Activated T-helper 9 cell treated with anti-CD3 and anti-CD28 coated beads, Interleukin-2, amount 50 U/mL, for 16 hours (primary cell): ENCODE measurements at places on chromosomes 5 and 9.

DNA sequence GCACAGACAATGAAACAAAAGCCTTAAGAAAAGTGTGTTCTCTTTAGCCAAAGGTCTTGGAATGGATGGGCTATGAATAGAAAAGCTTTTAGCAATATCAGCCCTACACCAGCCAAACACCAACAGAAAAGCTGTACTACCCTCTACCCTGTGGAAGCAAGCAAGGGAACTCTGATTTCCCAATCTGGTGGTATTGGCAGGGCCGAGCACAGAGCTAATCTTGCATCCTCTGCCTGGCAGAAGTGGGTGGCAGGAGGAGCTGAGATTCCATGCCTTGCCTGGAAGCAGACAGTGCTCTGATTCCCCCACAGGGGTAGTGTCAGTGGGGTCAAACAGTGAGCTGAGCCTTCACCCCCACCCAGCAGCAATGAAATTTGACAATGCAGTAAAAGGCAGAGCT is 29.6 kb upstream of the ZNF782 start:
- no peak for DNase-seq

- no peak for DNase-seq
These were observed 268.6 kb downstream of the SEC61B start for GRCh38 chr9:99490729-99491128.

GRCh38 chr9:129504404-129504803 is 116.5 kb downstream of the C9orf50 start:
- no peak for DNase-seq

- DNase-seq = no peak
These were observed 19.3 kb upstream of the DAPK1 start for GRCh38 chr9:87478226-87478992.

DNA sequence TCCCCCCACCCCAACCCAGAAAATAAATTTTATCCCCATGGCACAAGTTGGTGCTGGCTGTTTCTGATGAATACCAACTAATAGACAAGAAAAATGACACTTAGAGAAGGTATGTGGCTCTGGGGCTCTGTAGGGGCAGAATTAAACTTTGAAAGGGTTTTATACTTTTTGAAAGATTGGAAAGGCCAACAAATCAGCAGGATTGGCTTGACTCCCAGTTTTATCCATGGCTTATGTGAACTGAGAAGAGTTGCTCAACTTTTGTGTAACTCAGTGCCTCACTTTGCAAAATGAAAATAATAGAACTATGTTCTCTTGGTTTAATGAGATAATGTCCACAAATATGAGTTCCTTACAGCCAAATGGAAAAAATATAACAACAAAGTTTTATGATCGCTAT is 288.9 kb upstream of the KIF2A start:
- no peak for DNase-seq

DNA sequence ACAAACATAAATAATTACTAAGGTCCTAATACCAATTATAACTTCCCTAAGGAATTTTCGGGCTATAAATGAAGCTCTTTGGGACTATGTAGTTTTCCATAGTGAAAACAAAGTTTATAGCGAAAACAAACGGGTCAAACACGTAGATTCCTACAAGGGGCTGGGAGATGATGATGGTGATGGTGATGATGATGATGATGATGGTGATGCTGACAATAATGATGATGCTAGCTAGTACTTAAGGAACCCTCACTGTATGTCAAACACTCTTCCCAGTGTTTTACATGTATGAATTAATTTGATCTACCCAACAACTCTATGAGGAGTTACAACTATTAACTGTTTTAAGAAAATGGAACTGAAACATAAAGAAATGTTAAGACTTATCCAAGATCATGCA is 63.7 kb upstream of the PIK3R1 start:
- no peak for DNase-seq

DNA sequence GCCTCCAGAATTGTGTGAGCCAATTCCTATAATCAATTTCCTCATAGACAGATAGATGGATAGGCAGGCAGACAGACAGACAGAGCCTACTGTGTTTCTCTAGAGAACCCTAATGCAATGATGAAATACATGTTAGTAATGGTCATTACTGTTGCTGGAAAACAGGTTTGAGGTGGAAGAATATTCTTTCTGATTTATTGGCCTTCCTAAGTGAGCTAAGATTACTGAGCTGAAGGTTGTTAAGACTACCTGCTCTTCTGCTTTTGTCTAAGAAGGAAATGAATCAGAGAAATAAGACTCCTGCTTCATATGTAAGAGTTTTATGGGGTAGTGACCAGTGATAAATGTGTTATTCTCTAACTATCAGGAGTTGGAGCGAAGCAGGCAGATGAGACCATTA is 219.9 kb downstream of the ELAVL2 start:
- DNase-seq = no peak

DNA sequence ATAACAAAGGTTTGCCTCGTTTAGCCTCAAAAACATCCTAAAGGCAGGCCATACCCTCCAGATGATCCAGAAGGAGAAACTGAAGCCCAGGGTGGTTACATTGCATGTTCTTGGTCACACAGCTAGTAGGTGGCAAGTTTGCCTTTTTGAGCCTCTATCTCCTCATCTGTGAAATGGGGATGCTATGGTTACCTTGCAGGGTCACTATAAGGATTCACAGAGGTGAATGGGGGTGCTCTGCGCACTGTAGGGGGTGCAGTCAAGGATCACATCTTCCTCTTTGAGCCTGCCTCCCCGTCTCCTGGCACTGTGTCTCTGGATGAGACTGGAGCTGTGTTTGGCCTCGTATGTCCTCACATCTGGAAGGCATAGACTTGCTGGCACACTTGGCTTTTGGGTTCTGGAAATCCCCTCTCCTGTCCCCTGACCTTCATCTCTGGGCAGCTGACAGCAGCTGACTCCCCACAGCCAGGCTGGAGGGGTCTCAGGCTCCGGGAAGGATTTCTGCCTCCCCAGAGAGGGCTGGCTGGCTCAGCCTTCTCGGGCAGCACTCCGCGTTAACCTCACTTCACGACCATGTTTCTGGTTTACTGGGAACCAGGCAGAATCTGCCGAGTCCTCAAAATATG is 167.7 kb downstream of the RGS3 start:
- no peak for DNase-seq

- no peak for DNase-seq
These were observed 452.7 kb upstream of the KLF4 start for GRCh38 chr9:107942291-107942690.

DNA sequence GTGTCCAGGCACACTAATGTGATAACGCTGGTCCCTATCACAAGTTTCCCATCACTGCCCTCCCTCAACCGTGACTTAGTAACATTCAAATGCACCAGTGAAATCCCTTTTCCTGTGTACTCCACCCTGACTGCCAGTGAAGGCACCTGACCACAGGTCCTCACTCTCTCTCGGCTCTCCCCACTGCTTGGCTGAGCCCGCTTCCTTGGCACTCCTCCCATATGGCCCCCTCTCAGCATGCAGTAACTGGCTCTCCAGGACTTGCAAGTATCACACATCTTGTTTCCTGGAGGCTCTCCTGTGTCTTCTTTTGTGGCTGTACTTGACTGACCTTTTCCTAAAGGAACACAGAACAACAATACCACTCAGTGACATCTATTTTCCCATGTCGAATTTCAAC is 292.0 kb upstream of the ZNF608 start:
- DNase-seq = no peak

DNA sequence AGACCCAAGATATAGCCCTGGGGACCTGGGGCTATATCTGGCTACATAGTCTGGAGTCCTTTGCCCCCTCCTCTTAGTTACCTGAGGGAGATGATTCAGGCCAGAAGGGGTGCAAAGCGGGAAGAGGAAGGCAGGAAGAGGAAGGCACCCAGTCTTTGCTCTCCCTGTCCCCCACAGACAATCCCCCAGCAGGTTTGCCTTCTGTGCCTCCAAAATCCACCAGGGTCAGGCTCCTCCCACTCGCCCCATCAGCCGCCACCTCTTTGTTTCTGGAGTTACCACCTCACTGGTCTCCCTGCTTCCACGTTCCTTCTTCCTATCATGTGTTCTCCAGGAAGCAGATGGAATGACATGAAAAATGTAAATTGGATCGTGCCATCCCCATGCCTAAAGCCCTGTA is 31.2 kb upstream of the FABP6 start:
- no peak for DNase-seq

GRCh38 chr5:54178207-54178606 is 132.2 kb downstream of the ARL15 start:
- DNase-seq = no peak

GRCh38 chr9:93003552-93004407 is 54.7 kb upstream of the SUSD3 start:
- DNase-seq = peak; percentile 56

DNA sequence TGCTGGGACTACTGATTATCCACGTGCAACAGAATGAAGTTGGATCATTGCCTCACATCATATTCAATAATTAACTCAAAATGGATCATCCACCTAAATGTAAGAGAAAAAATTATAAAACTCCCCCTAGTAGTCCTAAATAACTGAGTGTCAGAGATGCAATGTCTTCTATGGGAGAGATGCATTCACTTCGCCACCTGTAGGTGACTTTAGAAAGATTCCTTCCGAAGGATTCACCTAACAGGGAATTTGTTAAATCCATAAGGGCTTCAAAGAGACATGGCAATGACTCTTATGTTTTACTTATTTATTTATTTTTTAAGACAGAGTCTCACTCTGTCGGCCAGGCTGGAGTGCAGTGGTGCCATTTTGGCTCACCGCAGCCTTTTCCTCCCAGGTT is 526.0 kb downstream of the MTRR start:
- no peak for DNase-seq

DNA sequence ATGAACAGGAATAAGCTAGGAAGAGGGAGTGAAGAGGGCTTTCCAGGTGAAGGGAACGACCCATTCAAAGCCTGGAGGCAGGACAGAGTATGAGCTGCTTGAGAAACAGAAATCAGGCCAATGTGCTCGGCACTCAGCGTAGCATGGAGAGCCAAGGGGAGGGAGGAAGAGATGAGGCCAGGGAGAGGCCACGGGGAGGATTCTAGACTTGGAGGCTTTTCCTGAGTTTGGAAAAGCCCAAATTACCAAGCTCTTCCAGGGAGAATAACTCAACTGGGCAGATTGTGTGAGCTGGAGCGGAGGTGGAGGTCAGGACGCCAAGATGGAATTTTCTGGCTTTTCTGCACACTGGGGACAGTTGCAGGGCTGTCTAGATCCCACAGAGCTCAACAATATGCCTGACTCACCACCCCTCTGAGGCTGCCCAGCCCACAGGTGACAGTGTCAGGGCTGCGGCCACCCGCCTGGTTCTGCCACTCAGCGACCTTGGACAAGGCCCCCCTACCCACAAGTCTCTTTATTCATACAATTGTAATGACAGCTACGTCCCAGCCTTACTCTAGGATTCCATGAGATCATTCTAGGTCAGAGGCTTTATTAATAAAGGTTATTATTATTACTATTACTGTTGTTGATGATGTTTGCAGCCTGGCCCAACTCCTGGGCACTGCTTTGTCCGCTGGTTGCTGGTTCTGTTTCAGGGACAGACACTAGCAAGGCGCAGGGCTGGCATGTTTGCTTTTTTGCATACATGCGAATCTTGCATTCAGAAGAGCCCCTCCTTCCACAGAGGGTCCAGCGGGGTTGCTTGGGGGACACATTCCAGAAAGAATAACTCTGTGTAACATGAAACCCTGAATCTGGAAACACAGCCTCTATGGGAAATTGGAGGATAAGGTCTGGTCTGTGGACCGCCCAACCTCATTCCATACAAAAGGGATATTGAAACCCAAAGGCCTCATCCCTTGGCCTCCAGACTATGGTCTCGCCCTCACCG is 9.4 kb upstream of the LMX1B start:
- DNase-seq = no peak

DNA sequence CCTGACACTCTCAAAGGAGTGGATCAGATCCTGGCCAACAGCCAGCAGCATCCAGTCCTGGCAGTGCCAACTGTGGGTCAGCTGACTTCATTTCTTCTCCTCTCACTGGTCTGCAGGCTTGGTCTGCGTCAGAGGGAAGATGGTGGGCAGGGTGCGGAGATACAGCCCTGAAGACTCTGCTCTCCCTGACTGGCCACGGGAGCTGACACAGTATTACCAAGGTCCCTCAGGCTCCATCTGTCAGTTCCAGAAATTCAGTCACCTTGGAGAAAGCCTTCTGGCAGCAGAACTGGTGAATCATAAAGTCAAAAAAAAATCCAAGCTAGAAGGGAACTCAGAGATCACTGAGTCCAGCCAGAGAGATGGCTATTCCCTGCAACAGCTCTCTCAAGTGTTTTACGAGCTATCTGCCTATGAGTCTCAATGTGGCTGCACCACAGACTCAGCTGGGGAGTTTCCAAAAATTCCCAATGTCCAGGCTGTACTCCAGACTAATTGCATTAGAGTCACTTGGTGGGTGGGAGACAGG is 27.9 kb downstream of the C1QTNF2 start:
- no peak for DNase-seq

DNA sequence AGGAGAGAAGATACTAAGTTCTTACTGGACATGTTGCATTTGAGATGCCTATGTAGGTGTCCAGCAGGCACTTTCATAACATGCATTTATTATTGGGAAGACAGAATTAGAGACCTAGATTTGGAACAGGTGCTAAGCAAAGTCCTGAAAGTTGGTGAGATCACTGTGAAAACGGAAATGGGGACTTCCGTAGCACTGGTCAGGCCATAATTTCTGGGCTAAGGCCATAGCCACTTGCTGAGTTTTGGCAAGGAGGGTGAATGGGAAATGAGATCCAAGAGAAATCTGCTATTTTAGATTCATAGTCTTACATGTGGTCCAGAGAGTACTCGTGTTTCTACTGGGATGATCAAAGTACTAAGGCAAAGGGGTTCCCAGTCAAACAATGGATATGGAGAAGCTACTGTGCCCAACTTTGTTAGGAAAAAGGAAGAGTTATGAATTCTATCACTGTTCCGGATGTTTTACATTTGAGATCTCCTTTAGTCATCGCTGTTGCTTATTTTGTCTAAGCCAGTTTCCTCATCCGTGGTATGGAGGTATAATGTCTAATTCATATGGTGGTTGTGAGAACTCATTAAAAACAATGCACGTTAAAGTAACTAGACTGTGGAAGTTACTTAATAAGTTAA is 33.4 kb downstream of the TEK start:
- no peak for DNase-seq

DNA sequence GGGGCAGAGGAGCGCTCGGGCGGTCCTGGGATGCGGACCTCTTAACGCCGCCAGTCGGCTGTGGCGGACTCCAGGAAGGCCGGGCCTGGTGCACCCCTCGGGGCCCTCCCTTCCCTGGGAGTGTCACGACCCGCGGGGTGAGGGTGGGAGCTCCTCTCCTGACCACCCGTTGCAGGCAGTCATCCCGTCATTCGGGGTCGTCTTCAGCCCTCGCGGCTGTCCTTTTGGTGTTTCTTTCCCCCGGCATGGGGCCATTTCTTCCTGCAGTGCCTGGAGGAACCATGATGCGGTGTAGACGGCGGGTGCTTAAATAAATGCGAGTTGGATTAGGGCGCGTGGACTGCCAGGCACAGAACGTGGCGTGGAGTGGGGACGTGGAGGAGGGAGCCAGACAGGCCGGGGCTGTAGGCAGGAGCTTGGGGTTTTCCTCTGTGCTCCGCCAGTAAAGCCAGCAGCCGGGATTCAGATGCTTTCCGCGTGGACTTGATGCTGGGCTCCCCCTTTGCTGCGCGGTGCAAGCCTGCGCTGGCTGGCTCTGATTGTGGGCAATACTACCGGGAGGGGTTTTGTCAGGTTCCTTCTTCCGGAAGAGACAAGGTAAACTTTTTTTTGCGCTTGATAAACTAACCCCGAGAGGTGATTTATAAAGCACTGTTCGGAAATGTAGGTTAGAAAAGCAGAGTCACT is 868 bp downstream of the KDM4C start:
- peak; percentile 36 for DNase-seq

GRCh38 chr5:16315501-16315900 is 135.9 kb upstream of the MARCHF11 start:
- no peak for DNase-seq

GRCh38 chr5:5644249-5644648 is 221.8 kb downstream of the ICE1 start:
- no peak for DNase-seq
